Smooth muscle cell of the brain vasculature (primary cell): ENCODE measurements at places on chromosomes 6 and 20.

GRCh38 chr6:76250666-76251065, 178.2 kb upstream of the IMPG1 start:
- no peak for DNase-seq

GRCh38 chr6:89313006-89313405, 2.1 kb downstream of the GABRR2 start:
- DNase-seq: no peak

GRCh38 chr6:43335469-43335868, 26.8 kb upstream of the CRIP3 start:
- DNase-seq: no peak

DNA sequence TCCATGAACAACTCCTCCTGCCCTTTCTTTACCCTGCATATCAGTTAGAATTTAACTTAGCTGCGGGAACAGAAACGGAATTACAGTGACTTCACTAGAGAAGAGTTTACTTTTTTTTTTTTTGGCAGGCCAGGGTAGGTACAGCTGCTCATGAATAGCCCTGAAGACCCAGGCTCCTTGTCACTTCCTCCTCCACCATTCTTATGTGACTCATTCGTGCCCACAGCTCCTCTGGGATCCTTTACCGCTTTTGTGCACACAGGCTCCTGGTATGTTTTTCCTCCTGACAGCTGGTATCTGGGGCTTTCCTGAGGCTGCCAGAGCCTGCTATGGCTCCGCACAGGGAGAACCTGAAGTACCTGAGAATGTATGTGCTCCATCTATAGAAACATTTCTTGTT, 3.9 kb upstream of the KCNS1 start:
- DNase-seq: no peak

- DNase-seq: no peak
Observed at GRCh38 chr20:13671916-13672378, 33.2 kb upstream of the TASP1 start.

- DNase-seq: no peak
Observed at GRCh38 chr6:154800338-154800737, 67.1 kb downstream of the SCAF8 start.

DNA sequence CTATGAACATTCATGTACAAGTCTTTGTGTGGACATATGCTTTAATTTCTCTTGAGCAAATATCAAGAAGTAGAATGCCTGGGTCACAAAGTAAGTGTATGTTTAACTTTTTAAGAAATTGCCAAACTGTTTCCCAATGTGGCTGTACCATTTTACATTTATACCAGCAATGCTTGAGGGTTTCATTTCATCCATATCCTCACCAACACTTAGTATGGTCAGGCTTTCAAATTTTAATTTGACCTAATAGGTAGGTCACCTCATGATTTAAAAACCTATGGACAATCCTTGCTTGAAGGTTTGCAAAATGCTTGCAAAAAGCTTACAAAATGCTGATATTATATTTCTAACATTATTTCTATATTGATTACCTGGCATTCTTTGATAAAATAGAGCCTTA, 19.5 kb upstream of the SRSF3 start:
- no peak for DNase-seq

DNA sequence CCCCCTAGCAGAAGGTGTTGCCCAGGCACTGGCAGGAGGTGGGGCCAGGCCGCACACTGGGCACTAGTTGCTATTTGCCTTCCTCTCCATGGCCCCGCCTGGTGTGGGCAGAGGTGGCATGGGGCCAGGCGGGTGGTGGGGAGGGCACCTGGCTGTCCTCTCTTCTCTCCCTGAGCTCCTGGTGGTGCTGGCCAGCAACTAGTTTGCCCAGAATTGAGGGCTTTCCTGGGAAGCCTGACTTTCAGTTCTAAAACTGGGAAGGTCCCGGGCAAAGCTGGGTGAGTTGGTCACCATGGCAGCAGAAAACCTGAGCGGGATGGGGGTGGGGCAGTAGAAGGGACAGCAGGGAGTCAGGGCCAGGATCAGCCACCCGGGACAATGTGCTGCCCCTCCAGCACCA, 48.2 kb downstream of the RBM38 start:
- DNase-seq: no peak

GRCh38 chr20:51526106-51526470, 16.4 kb downstream of the NFATC2 start:
- no peak for DNase-seq

GRCh38 chr6:108748055-108748454, 100.2 kb upstream of the ARMC2 start:
- DNase-seq: no peak

GRCh38 chr6:110699780-110700179, 115.5 kb downstream of the CDK19 start:
- DNase-seq: no peak

- no peak for DNase-seq
Observed at GRCh38 chr20:34365765-34366213, 2.7 kb downstream of the ITCH start.

GRCh38 chr6:170094686-170095272, 196.1 kb downstream of the DLL1 start:
- DNase-seq: no peak

- no peak for DNase-seq
Observed at GRCh38 chr6:34664256-34664971, 32.2 kb downstream of the ILRUN start.

DNA sequence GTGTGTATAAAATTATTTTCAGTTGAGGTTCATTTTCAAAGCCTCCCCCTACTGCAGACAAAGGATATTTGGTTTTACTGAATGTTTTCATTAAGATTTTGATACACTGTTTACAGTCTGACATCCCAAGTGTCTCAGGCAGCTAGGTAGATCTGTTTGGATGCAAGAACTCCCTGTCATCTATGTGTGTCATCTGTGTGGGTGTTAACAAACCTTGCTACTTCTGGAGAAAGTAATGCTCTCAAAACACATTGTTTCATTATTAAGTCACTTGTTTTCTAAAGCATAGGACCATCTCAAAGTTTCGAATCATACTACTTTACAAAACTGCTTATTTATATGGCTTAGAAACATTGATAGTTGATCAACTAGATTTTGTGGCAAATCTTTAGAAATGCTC, 114.5 kb upstream of the TMEM170B start:
- no peak for DNase-seq

DNA sequence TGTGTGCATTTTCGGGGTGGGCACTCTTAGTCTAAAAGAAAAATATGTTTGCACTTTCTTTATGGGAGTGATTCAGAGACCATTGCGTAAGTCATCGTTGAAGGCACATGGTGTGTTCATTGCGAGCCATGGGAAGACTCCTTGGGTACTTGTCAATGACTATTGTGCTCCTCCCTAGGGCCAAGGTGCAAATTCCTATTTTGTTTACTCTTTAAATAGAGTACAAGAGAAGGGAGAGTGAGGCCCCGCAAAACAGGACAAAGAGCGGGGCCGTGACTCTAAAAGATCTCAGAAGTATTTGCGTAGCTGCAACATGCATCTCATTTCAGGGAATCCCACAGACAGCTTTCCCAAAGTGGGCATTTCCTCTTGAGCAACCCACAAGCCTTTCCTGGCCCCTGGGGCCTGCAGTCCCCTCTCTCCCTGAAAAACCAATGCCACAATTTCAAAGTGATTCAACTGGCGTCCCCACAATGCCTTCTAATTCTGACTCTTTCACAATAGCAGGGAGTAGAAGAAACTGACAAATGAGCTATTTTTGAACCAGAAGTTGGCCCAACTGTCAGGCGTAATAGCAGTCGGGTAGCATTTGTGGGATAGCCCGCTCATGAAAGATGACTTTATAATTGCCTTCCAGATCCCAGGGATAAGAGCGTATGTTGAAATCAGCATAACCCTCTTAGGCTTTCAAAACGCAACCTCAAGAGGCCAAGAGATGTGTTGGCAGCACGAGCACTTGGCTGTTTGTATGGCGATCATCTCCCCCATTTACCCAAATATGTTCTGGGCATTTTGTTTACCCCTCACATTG, 277.9 kb upstream of the BMP2 start:
- no peak for DNase-seq

DNA sequence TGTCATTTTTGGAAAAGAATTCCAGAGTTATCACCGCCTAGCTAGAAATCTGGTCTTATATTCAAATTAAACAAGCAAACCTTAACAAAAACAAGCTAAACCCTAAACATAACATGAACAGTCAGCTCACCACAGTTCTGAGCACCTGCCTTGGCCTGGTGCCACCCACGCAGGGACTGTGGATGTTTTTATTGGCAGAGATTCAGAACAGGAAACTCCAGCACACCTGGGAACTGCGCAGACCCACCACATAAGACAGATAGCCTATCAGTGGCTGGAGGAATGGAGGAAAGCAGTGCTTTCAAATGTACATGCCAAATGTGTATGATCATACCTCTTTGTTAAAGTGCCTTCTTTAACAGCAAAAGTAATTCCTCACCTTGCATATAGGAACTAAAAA, 8.9 kb downstream of the SLC16A10 start:
- DNase-seq: no peak

- no peak for DNase-seq
Observed at GRCh38 chr20:38601216-38602184, at the start of gene ARHGAP40. TSS of gene ARHGAP40 (plus strand) at chr20:38601809.

- DNase-seq: no peak
Observed at GRCh38 chr6:34484899-34485298, 19.0 kb downstream of the PACSIN1 start.

GRCh38 chr20:36217226-36217625, 19.1 kb upstream of the AAR2 start:
- DNase-seq: no peak

GRCh38 chr6:30130887-30131862, 4.8 kb upstream of the TRIM40 start:
- DNase-seq: peak; percentile 50

DNA sequence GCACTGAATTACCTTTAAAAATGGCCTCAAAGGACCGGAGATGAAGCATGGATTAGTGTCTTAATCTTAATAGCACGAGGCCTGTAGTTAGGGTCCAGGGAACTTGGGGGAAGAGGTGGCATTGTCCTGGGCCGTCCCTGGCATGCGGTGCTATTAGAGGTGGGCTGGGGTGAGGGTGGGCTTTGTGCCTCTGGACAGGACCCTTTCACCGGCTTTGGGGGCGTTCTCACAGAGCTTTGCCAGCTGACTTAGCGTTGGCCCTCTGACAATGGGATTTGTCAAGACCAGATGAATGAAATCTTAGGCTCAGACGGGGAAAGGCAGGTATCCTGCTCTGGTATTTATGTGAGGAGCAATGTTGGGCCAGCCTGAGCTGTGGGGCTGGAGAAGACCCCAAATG, 59.6 kb downstream of the ERMARD start:
- DNase-seq: no peak

DNA sequence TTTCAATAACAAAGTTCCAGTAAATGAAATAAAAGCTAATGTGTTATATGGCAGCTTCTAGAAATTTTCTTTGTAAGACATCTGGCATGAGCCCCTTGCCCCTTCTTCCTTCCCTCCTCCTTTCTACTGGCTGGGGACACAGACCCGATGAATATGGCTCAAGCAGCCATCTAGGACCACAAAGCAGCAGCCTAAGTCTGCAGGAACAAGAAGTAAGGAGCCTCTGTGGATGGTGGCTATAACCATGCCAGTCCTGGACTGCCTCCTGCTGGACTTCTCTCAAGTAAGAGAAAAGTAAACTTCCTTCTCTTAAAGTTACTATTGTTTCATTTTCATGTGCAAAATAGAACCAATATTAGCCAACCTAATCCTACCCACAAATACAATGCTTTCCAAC, 114.9 kb upstream of the DST start:
- DNase-seq: no peak

GRCh38 chr6:16836144-16836981, 75.1 kb upstream of the ATXN1 start:
- DNase-seq: no peak

- DNase-seq: no peak
Observed at GRCh38 chr20:39691151-39691862, 729.2 kb downstream of the DHX35 start.

DNA sequence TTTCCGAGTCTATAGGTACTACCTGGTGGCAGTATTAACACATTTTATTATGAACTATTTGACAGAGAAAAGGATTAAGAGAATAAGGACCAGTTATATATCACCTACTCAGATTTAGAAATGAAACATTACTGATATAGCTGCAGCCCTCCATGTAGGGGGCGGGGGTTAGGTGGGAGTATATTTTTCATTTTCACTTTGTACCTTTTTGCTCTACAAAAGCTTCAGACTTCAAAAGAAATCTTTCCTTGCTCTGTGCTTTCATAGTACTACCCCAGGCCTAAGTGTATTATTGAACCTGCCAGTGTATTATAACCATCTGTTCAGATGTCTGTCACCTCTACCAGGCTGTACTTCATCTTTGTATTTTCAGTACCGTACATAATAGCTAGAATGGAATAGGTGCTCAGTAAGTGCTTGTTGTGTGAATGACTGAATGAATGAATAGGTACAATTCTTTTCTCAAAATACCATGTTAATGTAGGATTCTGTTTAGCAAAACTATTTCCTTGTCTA, 43.0 kb downstream of the CDKAL1 start:
- no peak for DNase-seq

DNA sequence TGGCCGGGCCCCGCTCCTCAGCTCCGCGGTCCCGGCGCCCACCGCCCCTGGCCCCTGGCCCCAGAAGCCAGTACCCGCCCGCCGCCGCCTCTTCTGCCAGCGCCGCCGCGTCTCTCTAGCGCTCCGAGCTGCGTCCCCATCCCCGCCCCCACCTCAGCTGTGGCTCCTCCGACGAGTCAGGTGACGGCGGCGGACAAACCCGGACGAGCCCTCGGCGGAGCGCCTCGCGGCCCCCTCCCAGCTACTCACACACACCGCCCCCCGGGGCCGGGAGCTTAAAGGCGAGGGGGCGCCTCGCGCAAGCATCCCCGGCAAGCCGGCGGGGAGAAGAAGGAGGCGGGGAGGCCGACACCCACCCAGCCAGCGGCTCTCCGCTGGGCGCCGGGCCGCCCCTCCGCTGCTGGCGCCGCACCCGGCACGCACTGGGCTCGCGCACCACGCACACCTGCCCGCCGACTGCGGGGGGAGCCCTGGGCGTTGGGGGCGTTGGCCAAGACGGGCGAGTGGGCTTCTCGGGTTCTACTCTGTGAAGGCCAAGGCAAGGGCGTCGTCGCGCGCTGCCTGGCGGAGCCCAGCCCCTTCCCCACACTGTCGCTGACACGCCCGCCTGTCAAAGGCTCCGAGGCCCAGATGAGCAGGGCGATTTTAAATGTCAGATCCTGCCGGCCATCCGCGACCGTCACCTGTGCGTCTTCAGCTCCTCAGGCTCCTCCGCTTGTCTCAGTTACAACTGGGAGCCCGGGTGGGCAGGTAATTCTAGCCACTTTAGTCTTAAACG, at the start of gene SNAP91:
TSS of gene SNAP91 (minus strand) at position 132 of the 778 bp plus-strand sequence. CDS start 1,174 bp downstream, outside the sequence.
- no peak for DNase-seq

GRCh38 chr6:81901551-81901966, 149.1 kb upstream of the TENT5A start:
- no peak for DNase-seq

- no peak for DNase-seq
Observed at GRCh38 chr6:53125276-53125675, 23.4 kb downstream of the GCM1 start.

- no peak for DNase-seq
Observed at GRCh38 chr6:51163843-51164529, 345.3 kb downstream of the TFAP2B start.

- DNase-seq: no peak
Observed at GRCh38 chr20:38162878-38163875, 1.9 kb downstream of the TGM2 start.

- no peak for DNase-seq
Observed at GRCh38 chr6:161228921-161229591, 44.8 kb downstream of the AGPAT4 start.
